Fibroblast of mammary gland (primary cell): ENCODE measurements at places on chromosomes 3 and 15.

- DNase-seq: no peak
Measured at GRCh38 chr15:57296473-57297162, 79.7 kb upstream of the CGNL1 start.

DNA sequence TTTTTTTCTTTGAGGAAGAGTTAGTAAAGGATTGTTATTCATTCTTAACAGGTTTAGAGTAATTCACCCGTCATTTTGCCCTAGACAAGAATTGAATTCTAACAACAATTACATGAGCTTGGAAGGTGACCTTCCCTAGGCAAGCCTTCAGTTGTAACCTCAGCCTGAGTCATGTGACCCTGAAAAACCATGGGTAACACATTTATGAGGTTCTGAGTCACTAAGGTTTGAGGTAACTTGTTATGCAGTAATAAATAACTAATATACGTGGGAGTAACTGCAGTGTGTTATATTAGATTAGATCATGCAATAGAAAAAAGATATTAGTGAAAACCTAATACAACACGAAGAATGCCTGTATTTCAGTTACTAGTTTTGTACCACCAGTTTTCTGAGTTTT lies 237.6 kb upstream of the NDN start:
- DNase-seq: no peak

DNA sequence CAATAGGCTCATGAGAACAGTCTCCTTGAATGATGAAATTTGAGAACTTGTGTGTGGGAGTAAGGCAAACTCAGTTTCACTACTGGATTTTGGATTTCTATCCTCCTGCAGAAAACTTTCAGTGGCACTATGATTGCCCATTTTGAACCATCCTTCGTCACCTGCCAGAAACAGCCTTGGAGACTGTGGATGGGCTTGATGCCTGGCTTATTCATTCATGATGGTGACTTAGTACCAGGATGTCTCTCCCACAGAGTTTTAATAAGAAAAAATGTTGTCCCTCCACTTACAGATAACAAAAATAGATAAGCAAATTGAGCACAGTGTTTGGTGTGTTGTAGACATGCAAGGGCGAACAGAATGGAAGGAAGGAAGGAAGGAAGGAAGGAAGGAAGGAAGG lies 53.5 kb upstream of the CPNE4 start:
- peak; percentile 1 for DNase-seq

DNA sequence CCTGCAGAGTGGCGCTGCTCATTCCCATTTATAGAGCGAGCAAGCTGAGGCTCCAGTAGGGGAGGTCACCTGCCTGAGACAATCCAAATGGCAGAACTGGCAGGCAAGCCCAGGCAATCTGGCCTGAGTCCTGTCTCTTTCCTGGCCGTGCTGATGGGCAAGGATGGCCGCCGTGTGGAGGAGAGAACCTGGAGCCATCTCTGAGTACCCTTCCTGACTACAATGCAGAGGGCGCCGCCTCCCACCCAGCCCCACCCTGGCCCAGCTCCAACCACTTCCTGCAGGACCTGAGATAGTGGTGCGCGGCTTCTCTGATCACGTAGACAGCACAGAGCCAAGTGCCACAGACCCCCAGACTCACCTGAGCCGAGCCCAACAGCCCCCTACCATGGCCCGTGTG lies 7.0 kb downstream of the TLR9 start:
- DNase-seq: no peak

GRCh38 chr3:89314454-89315098 lies 207.2 kb downstream of the EPHA3 start:
- DNase-seq: peak; percentile 35

DNA sequence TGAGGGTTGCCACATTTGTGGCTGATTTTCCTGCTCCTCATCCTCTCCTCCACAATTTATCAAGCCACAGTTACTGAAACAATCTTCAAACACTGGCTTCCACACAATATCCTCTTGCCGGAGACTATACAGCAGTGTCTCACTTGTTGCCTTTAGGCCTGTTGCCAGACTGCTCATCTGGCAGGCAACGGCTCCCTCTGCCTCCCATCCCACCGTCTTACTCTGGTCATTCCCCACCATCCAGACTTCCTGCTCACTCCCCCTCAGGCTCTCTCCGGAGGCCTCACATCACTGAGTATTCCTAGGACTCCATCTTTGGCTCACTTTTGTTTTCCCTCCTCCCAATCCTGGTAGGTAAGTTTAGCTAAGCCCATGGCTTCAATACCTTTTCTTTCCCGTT lies 301.9 kb downstream of the IL20RB start:
- no peak for DNase-seq
